Fibroblast of skin of right biceps (primary cell): ENCODE measurements at places on chromosomes 12 and 14.

GRCh38 chr14:63438065-63438757 is 105.0 kb downstream of the PPP2R5E start:
- DNase-seq, result peak; percentile 94

DNA sequence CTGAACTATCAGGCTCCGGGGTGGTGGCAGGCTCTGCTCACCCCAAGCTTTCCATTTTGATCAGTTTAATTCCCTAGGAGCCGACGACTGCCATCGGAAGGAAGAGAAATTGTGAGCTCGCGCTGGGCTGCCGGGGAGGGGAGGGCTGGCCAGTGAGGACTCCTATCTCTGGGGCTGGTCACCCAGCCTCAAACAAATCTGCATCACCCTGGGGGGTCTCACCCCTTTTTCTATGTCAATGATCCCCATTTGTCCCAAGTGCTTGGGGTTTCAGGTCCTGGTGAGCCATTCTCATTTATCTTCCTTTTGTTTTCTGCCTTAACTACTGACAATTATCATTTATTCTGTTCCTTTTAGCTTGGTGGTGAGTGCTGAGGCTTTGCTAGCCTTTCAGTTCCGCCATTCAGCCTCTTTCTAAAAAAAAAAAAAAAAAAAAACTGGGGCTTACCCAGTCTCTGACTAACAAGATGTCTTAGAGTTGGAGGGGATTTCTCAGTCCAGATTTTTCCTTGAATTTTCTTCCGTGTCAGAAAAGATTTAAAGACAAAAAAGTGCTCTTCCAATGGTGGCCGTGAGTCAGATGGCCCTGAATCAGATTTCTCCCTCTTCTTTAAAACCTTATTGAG is 22.8 kb upstream of the USP44 start:
- DNase-seq, result no peak

DNA sequence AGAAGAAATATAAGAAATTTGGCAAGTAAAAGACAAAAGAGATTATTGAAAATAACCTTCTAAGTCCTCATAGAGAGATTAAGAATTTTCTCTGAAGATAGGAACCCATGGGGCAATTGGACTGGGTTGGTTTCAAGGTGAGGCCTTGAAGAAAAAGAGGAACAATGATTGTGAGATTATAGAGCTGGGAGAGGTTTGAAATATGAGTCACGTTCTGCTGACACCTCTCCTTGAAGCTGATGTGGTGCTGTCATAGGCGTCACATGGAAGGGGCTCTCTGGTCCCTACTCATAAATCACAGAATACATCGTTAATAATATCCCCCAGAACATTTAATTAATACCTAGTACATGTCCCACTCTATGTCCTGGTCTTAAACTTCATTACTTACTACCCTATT is 227.6 kb upstream of the PDE3A start:
- DNase-seq, result no peak

DNA sequence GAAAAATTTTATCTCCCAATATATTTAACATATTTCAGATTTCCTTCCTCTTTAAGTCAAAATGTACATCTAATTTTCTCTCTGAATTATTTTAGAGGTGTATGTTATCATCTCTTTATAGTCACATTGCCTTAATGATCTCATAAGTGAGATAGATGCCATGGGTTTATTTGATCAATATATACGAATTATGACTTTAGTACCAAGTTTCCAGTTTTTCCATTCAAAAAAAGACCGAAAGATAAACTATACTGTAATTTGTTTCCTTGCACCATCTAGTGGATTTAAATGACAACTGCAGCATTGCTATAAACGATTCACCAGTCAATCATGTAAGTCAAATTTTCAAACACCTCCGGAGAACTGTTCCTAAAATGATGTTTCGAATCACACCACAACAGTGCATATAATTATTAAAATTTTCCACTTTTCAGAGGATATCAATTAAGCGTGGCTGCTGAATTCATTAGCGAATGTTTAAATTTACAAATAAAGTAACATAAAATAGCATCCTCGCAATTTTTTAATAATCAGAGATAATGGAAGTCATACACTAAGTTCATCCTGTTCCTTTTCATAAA is 419 bp upstream of the ATXN7L3B start:
- peak; percentile 65 for DNase-seq

GRCh38 chr14:67444395-67444794 is 32.4 kb upstream of the PLEK2 start:
- no peak for DNase-seq

DNA sequence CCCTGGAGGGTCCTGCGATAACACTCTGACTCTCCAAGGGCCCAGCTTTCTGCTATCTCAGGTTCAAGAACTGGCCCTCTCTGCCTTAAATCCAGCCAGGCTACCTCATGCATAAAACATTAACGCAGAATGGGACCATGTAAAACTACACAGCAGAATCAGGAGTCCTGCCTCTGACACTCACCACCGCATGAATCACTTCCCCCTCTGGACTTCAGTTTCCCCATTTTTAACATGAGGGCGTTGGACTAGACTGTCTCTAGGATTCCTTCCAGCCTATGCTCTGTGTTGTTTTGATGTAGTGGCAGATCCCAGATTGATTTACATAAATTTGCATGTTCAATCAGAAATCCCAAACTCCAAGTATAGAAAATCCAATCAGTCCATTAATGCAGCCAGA is 3.3 kb downstream of the NCKAP5L start:
- peak; percentile 55 for DNase-seq
